ENCODE measurements at places on chromosomes 4 and X. TPM values are rescaled to one million over a fixed set of nuclear protein-coding genes. Genes with fewer than 3 reads are reported as not detected.

RNF150 gene
- polyA plus RNA-seq = not detected

GPR82 gene
- 0.34 TPM for polyA plus RNA-seq

CXCL3 gene
- polyA plus RNA-seq = not detected

GPR119 gene
- not detected for polyA plus RNA-seq

SRPX2 gene
- not detected for polyA plus RNA-seq

NEIL3 gene
- polyA plus RNA-seq = not detected

CT45A10 gene
- polyA plus RNA-seq = not detected

EFHC2 gene
- polyA plus RNA-seq = not detected

MUC7 gene
- polyA plus RNA-seq = not detected

GATA1 gene
- not detected for polyA plus RNA-seq

Measured in IgD-negative memory B cell (primary cell).